ENCODE measurements at places on chromosomes 6 and 20.

DNA sequence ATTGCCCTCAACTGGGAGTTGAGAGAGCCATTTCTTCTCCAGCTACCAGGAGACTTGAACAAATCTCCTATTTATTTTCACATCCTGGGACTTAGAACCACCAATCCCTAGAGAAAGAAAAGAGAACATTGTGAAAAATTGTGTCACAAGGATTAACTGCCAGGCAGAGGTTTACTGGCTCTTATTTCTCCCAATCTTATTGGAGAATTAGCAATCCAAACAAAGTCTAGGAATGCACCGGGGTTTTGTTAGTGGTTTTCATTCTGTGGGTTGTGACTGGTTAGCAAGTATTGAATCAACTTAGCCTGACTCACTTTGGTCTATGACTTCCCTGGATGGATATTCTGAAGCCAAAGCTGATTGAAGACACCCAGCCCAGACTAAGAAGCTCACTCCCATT, 21.2 kb upstream of the ENPP5 start:
- peak; percentile 93 for DNase-seq

- no peak for DNase-seq
These were observed 3.0 kb downstream of the TSHZ2 start for GRCh38 chr20:52975029-52975732.

GRCh38 chr6:106087548-106088325, 1.6 kb downstream of the PRDM1 start:
- peak; percentile 69 for DNase-seq

DNA sequence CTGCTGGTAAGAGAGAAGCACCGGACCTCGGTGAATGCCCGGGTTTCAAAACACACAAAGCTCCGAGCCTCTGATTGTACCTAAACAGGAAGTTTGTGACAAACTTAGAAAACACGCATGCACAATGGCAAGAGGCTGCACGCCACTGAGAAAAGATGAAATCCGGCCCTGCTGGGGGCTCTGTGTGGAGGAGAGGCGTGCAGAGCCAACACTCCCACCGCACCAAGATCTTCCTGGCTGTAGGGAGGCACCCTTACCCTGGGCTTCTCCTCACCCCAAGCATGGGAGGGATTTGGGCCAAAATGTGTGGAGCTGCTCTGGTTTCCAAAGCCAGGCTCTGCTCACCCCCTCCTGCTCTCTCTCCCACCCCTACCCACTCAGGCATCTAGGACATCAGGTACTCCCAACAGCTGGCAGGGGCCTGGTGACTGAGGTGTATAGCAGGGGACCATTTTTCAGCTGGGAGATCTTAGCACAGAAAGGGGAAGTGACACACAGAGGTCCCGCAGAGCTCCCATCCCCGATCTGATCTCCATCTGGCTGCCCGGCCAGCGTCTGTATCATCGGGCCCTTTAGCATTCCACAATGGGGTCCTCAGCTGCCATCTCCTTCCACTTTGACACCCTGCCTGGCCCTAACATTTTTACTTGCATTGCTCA, 84.2 kb downstream of the TRERF1 start:
- no peak for DNase-seq

DNA sequence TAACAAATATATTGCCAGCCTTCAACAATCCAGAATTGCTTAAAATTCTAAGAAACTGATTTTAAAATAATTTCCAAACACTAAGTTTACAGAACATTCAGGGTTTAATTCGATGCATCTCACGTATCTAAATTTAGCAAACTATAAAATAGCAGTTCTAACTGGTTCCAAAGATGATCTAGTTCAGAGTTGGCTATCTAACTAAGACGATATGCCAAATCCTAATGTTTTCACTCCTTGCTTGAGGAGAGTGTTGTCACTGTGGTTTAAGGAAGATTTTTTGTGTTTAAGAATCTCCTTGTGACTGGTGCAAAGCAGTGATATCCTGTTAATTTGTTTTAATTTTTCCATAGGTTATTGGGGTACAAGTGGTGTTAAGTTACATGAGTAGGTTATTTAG, 311.5 kb upstream of the ID4 start:
- no peak for DNase-seq

DNA sequence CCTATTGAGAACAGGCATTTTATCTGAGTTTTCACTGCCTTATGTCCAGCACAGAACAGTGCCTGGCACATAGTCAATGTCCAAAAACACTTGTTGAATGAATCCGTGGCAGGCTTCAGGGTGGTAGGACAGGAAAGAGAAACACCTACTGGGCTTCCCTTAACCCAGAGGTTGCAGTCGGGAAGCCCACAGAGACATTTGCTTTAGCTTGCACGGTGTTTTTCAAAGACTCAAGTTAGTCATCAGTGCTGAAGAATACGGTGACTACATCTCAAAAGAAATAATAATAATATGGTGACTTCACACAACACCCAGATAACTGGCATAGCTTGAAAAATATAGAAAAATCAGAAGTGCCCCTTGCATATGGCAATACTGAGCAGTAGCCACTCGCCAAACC, 160.4 kb downstream of the CD83 start:
- no peak for DNase-seq

- DNase-seq, result peak; percentile 84
These were observed 48.7 kb downstream of the MAP7 start for GRCh38 chr6:136501514-136501913.

DNA sequence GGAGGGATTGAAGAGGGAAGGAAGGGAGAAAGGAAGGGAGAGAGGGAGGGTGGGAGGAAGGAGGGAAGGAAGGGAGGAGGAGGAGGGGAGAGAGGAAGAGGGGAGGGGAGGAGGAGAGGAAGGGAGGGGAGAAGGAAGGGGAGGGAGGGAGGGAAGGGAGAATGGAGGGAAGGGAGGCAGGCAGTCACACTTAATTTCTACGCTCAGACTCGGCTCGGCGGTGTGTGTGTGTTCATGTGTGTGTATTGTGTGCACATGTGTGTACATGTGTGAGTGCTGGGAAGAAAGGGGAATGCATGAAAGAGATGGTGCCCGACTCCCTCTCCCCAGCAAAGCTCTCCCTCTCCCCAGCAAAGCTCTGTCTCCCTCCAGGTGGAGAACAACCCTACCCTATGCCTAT, 79.1 kb upstream of the AFDN start:
- no peak for DNase-seq

DNA sequence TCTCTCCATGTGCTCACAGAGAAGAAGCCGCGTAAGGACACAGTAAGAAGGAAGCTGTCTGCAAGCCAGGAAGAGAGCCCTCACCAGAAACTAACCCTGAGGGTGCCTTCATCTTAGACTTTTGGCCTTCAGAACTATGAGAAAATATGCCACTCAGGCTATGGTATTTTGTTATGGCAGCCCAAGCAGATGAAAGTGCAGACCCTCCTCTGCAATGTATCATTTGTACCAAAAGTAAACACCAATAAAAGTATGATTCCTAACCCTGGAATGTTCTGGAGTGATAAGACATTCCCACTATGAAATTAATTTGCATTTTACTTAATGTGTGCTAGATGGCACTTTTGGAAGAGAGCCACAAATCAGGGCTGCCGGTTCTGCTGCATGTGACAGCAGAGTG, 594.3 kb downstream of the UTRN start:
- peak; percentile 33 for DNase-seq

DNA sequence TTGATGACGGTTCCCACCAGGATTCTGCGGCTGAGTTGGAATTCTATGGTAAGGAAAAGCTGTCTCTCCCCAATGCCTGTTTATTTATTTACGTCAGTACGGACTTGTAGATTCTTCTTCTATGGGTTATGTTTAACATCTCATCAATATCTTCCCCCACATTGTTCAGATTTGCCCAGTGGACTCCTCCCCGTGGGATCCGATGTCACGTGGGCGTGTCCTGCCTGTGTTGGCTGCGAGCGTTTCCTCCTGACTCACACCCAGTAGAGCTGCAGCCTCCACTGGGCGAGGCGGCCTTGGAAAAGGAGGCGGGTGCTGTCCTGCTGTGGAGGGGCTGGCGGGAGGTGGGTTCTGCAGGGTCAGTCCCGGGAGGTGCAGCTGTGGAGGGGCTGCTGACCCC, 46.8 kb upstream of the SLCO4A1 start:
- peak; percentile 21 for DNase-seq

DNA sequence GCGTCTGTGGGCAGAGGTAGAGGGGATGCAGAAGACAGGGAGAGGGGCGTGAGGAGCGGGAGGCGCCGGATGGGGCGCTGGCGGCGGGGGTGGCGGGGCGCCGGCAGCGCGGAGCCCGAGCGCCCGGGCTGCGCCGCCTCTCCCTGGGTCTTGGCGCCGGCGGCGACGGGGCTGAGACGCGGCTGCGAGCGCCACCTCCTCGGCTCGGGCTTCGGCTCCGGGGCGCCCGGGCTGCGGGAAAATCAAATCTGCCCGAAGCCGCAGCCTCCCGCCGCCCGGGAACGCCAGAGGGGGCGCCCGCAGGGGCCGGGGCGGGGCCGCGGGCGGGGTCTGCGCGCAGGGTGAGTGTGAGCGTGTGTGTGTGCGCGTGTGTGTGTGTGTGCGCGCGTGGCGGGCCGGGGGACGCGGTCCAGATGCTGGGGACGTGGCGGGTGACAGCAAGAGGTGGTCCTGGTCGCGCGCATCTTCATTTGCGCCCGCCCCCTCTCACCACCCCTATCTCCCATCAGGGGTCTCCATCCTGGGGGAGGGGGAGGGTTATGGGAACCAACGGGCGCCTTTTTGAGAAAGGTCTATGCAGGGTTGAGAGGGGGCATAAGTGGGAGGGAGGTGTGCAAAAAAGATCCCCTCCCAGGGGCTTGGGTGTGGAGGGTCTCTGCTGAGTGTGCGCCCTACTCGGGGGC, 646 bp upstream of the CPNE5 start:
- DNase-seq, result no peak

- DNase-seq, result no peak
These were observed 40.7 kb upstream of the ID4 start for GRCh38 chr6:19796452-19796851.

DNA sequence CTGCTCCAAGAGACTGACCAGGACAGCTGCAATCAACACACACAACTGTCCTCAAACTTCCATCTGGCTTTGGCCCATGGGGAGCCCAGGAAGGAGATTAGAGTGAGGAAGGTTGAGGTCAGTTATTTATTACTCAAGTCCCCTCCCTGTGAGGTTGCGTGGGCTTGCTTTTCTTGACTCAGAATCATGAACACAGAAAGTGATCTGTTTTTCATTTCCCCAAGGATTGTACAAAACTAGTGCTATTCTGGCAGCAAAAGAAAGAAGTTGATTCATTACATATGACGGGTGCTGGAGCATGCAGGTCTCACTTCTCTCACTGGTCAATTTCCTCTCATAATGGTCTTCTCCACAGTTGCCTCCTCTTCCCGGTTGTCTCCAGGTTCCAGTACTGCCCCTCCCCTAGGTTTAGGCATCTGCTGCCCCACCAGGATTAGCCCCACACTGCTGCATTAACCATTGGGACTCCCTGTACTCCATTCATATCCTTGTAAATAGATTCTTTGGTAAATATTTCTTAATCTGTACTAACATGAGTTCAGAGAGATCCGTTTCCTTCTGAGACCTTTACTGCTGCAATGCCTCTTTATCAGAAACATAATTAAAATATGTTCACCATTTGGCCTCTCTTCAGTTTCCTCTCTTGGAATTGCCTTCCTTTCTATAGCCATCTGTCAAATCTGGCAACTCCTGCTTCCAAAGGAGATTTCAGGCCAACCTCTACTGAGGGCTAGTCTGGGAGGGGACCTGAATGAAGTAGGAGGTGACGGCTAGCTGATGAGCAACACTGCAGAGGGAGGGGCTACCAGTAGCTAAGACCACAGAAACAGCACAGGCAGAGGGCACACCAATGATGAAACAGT, 888.8 kb downstream of the QKI start:
- DNase-seq, result no peak

DNA sequence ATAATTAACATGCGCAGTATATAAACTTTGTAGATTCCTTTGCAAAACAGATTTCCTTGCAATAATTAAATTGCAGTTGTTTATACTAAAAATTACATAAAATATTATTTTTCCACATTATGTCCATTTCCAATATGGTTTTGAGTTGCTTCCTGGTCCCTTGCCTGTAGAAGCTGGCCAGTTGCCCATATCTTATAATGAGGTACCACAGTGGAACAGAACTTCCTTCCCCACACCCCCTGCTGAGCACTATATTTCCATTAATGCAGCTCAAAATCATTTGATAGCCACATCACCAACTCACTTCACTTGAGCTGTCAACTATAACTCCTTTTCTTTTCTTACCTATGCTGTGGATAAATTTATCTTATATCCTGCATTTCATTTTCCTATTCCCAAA, 194.6 kb downstream of the DST start:
- DNase-seq, result no peak

DNA sequence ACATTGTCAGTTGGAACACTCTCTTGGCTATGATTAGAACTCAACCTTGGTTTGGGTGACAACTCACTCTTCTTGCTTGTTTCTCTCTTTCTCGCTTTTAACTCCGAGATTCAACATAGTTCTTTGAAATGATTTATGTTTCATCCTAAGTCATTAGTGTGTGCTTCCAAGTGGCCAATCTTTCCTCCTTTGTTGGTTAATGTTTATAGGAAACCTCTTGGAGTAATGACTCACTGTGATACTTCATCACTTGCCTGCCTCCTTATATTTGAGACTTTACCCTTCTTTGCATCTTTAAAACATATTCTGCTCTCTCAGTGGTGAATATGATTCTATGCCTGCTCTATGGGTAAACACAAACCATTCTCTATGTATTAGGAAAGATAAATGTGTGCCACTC, 279.7 kb upstream of the FLRT3 start:
- peak; percentile 80 for DNase-seq

- DNase-seq, result no peak
These were observed 92.3 kb upstream of the FUT9 start for GRCh38 chr6:95923518-95923917.

DNA sequence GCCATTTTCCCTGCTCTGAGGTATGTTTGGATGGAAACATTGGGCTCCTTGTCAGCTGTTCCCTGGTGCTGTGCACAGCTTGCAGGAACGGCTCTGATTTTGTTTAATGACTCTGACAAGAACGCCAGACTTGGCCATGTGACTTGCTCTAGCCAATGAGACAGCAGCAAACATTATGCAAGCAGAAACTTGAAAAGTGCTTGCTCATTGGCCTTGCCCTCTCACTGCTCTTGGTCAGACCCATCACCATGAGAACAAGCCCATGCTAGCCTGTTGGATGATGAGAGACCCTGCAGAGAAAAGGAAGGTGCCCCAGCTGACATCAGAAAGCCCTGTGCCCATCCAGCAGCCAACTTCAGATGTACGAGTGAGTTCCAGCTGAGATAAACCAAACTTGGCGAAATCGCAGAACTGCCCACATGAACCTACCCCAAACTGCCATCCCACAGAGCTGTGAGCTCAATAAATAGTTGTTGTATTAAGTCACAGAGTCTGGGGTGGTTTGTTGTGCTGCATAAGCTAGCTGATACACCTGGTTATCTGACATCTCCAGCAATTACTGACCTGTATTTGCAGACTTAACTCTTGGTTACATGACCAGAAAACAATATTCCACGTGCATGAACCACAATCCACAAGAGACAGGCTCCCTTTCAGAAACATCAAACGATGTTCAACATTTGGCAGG, 96.9 kb downstream of the JPH2 start:
- peak; percentile 68 for DNase-seq

GRCh38 chr6:14996892-14997291, 249.0 kb upstream of the JARID2 start:
- no peak for DNase-seq

GRCh38 chr6:168182908-168183612, 104.0 kb upstream of the FRMD1 start:
- DNase-seq, result no peak
